ENCODE measurements at places on chromosomes 4 and X. TPM values are rescaled to one million over a fixed set of nuclear protein-coding genes. Genes with fewer than 3 reads are reported as not detected.

DNA sequence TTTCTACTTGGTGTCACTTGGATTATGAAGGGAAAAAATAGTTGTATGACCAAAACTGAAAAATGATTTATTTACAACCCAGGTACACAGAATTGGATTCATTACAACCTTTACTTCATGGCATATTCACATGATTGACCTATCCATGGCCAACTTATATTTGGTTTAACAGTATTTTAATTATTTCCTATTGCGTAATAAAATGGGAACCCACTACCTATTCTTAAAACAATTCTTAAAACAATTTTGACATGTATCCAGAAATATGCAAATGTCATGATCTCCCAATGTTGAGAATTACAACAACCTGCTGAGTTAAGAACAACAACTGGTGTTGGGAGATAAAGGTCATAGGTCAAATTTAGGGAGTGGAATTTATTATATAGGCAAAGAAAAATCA is 54.8 kb upstream of the DDX53 start:
- DNase-seq, result no peak

DNA sequence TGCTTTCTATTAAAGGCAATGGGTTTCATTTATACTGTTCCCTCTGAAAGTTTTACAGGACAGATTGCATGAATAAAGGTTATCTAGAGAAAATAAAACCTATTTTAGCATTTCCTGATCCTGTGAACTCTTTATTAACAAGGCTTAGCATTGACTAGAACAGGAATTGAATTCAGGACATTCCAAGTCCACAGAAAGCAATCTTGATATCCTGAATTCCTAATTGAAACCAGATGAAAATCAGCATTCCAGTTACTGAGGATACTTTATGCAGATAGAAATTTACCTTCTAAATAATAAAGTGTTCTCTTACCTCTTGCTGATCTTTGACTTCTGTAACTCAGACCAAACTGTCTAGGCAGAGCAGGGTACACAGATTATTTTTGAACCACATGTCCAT is 151.4 kb downstream of the ZNF518B start:
- DNase-seq, result no peak

GRCh38 chrX:44843318-44843702 is 511 bp upstream of the DUSP21 start:
- no peak for DNase-seq

DNA sequence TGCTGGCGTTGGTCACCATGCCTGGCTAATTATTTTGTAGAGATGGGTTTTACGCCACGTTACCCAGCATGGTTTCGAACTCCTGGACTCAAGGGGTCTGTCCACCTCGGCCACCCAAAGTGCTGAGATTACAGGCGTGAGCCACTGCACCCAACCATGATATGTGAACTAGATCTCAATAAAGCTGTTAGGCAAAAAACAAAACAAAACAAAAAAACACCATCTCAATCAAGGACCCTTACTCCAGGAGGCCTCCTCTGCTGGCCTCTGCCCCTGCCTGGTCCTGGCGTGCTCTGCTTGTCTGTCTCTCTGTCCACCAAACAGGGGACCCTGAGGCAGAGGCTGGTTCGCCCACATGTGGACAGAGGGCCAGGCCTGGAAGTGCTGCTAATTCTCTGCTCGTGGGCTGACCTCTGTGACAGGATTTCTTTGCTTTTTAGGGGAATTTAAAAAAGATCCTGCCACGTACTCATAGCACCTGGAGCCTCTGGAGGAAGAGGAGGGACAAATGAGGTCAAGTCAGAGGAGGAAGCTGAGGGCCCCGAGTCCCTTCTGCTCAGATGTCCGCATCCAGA is 32.7 kb upstream of the WFS1 start:
- DNase-seq, result no peak

DNA sequence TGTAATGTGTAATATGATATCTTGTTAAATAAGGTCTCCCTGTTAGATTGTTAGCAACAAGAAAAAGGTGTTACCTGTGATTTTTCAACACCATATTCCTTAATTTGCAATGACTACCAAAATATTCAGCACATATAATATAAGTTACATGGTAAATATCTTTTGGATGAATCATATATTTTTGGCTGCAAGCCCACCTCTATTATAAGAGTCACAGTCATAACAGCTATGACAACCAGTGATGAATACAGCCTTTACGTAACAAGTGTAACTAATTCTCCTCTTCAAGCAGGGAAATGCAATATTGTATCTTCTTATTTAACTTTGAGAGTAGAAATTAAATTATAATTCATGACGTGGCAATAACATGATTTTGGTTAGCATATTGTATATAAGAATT is 187.0 kb downstream of the NLGN4X start:
- no peak for DNase-seq

DNA sequence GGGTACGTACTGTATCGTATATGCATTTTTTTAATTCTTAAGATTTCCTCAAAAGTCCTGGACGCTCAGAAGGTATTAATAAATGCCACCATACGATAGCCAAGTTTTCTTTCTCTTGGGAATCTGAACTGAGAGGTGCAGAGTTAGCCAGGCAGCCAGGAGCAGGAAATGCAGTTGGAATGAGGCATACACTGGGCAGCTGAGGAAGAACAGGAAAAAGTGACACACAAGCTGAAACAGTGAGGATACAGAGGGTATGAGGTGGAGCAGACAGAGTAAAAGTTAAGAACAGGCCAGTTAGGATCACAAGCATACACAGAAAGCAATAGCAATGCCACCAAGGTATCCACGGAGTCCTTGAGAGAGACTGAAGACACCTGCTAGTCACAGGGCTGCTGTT is 13.4 kb downstream of the UFSP2 start:
- DNase-seq, result no peak

GRCh38 chr4:26061248-26061986 is 147.4 kb downstream of the SMIM20 start:
- DNase-seq, result peak; percentile 51

- DNase-seq, result no peak
Measured at GRCh38 chr4:187665086-187665485, 330.5 kb upstream of the ZFP42 start.

ADRA2C gene
- not detected for total RNA-seq

TLL1 gene
- total RNA-seq, result not detected

DNA sequence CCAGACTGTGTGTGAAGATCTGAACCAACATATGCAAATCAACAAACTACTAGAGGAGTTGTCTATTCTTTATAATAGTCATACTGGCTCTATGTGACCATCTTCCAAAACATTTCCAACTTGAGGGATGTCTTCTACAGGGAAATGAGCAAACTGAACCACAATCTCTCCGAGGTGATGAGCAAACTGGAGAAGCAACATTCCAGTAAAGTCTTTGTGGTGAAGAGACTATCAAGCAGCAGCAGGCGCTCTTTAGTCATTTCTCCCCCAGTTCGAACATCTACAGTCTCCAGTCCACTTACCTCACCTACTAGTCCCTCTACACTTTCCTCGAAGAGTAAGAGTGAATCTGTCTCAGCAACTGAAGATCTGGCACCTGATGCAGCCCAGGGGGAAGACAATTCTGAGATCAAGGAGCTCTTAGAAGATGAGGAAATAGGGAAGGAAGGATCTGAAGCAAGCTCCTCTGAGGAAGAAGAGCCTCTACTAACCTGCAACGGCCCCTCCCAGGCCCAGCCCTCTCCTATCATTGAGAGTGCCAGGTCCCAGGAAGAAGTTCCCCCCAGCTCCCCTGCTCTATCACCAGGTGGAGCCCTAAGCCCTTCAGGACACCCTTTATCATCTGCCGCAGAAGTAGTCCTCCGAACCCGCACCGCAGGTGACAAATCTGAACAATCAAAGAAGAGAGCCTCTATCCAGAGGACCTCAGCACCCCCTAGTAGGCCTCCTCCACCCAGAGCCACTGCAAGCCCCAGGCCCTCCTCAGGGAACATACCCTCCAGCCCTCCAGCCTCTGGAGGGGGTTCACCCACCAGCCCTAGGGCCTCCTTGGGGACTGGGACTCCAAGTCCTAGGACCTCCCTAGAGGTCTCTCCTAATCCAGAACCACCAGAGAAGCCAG is 98.1 kb downstream of the HNRNPD start:
- no peak for DNase-seq

DNA sequence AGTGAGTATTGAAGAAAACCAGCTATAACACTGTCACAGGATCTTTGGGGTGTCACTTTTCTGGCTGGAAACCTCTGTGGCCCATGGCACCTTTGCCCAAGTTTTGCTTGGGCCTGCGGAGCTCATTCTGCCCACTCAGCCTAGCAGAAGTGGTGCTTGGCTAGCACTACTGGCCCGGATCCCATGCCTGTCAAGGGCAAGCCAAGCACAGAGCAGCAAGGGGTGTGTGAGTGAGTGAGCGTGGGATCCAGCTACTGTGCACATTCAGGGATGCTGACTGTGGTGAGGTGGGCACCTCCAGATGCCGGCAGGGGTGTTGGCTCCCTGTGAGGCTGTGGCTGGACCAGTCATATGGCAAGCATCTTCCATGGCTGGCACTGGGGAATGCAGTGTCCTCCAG is 55.4 kb upstream of the RASGEF1B start:
- no peak for DNase-seq

GRCh38 chr4:56146956-56147355 is 198.2 kb downstream of the CEP135 start:
- DNase-seq, result no peak

TEX13D gene
- not detected for total RNA-seq

DNA sequence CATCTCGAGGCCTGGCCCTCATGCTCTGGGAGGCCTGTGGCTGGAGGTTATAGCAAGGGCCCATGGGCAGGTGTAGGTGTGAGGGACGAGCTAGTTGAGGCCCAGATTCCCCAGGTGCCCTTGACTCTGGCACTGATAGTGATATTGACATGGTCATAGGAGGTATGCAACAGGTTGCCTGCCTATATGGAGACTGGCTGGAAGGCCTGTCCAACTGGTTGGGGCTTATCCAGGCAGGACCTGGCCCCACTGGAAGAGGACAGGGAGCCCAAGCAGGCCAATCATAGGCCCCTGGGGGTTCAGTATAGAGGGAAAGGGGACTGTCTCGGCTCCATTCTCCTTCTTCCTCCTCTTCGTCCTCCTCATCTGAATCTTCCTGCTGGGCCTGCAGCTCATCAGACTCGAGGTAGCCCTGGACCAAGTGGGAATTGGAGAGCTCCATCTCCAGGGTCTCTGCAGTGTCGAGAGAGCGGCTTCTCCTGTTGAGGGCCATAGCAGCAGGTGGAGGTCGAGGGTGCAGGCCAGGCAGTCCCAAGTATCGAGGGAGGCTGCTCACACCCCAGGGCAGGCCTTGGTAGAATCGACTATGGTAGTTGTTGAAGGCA is 15.3 kb downstream of the AMER1 start:
- no peak for DNase-seq

SPANXA2 gene
- not detected for total RNA-seq

- no peak for DNase-seq
Measured at GRCh38 chr4:10623241-10623640, 61.3 kb downstream of the CLNK start.

- no peak for DNase-seq
Measured at GRCh38 chrX:143940119-143940518, 56.2 kb downstream of the UBE2NL start.

- DNase-seq, result no peak
Measured at GRCh38 chr4:39721788-39722187, 23.9 kb downstream of the UBE2K start.

PCDH19 gene
- total RNA-seq, result not detected

DNA sequence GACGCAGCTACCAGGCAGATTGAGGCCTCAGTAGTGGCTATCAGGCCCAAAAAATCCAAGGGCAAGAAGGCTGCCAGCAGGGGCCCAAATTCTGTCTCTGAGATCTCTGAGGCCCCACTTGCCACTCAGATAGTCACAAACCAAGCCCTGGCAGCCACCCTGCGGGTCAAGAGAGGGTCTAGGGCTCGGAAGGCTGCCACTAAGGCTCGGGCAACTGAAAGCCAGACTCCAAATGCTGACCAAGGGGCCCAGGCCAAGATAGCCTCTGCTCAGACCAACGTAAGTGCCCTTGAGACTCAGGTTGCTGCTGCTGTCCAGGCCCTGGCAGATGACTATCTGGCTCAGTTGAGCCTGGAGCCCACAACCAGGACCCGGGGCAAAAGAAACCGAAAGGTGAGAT is 2.8 kb downstream of the TRO start:
- no peak for DNase-seq

DNA sequence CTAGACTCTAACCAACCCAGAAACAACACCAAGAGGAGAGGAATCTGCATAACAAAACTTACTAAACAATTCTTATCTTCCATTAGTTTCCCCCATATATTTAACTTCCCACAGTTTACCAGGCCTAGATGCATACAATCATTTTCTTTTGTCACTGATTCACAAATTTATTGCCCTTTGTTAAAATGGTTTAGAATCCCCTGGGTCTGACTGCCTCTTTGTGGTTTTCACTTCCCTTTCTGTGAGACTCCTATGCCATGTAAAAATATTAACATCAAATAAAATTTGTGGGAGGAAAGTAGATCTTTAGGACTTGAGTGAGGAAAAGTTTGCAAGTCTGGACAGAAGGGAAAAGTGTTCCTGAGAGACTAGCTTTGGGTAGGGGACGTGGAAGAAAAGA is 393.8 kb upstream of the CNKSR2 start:
- no peak for DNase-seq

VSIG4 gene
- total RNA-seq, result not detected

NBDY gene
- 31.2 TPM for total RNA-seq

GRCh38 chrX:9927698-9928482 is 39.3 kb upstream of the CLDN34 start:
- no peak for DNase-seq

DNA sequence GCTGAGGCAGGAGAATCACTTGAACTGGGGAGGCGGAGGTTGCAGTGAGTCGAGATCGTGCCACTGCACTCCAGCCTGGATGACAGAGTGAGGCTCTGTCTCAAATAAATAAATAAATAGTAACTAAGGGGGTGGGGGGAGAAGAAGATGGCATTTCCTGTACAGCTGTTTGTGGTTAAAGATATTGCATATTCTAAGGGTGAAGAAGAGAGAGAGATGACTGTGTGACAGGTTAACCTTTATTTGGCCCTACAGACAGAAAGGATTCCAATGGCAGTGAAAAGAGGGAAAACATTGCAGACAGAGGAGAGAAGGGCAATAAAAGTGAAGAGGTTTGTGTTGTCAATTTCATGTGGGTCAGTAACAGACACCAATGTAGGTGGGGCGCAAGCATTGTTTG is 9.4 kb downstream of the TASL start:
- DNase-seq, result no peak

FAM53A gene
- 0.45 TPM for total RNA-seq

GRCh38 chr4:19659101-19659500 is 592.6 kb upstream of the SLIT2 start:
- DNase-seq, result no peak
